ENCODE measurements at places on chromosomes 2 and 18.
A peak's percentile ranks its signal among the peaks of the same experiment; 100 is the strongest.

GRCh38 chr18:2396162-2396505 lies 175.2 kb downstream of the METTL4 start:
- no peak for DNase-seq

GRCh38 chr18:22169011-22169888 lies at the start of gene GATA6:
Gene GATA6 (plus strand): TSS chr18:22169589. CDS start chr18:22171145, 1,556 bp downstream.
- peak; percentile 6 for DNase-seq

- DNase-seq, result no peak
These were observed 202.6 kb upstream of the ARL4C start for GRCh38 chr2:234699456-234699855.

- no peak for DNase-seq
These were observed 192.2 kb downstream of the TSN start for GRCh38 chr2:121947674-121948073.

- DNase-seq, result no peak
These were observed 3.4 kb downstream of the CHRNG start for GRCh38 chr2:232542715-232543467.

DNA sequence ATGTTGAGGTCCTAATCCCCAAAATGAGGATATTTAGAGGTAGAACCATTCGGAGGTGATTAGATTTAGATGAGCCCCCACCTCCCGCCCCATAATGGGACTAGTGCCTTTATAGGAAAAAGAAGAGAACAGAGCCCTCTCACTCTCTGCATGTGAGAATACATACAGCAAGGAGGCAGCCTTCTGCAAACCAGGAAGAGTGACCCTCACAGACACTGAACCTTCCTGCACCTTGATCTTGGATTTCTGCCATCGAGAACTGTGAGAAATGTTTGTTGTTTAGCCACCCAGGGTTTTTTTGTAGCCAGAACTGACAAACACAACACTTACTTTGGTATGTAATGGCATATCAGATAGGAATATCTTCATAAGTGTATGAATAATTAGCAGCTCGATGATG lies 83.7 kb downstream of the XIRP2 start:
- no peak for DNase-seq

GRCh38 chr2:239581352-239581901 lies 180.6 kb upstream of the HDAC4 start:
- no peak for DNase-seq

- no peak for DNase-seq
These were observed 17.2 kb upstream of the NAPG start for GRCh38 chr18:10508591-10508990.

DNA sequence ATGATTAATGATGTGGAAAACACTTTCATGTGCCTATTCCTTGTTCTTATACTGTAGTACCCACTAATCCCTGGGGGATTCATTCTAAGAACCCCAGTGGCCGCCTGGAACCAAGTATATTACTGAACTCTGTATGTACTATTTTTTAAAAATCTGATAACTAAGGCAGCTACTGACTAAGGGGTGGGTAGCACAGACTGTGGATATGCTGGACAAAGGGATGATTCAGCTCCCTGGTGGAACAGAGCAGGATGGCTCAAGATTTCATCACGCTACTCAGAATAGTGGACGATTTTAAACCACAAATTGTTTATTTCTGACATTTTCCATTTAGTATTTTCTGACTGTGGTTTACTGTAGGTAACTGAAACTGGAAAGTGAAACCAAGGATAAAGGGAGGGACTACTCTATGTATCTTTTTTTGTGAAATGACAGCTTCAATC lies 41.8 kb upstream of the CDC42EP3 start:
- no peak for DNase-seq

GRCh38 chr18:30405038-30405437 lies 637.5 kb downstream of the DSC3 start:
- DNase-seq, result no peak

DNA sequence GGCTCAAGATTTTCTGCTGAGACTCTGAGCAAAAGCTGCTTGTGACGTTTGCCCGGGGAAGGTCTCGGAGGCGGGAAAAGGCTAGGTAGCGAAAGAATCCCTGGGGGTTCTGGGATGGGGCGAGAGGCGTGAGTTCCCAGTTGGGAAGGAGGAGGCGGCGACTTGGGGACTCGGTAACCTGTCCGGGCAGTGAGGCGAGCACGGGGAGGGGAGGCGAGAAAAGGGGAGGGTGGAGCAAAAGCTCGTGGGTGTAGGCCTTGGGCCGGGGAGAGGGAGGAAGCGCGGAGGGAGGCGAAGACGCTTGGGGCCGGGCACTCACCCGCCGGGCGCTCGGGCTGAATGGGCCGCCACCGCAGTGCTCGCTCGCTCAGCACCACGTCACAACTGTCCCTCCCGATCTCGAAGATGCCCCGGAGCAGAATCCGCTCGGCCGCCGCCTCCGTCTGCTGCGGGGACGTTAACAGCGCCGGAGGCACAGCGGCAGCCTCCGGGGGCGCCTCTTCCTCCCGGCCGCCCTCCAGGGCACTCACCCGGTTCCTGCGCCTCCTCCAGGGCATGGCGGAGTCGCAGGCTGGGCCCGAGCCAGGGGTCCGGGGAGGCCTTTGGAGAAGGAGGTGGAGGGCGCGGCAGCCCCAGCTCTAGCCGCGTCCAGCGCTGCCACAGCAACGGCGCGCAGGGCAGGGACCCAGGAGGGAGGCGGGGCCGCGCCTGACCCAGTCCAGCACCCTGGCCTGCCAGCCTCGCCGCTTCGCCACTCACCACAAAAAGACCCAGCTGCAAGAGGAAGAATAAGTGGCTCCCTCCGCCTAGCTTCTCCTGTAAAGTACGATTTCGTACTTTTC lies at the start of gene CERKL:
Gene CERKL (minus strand): TSS at position 656 of the 842 bp plus-strand sequence. CDS start 99 bp downstream, at position 557.
- DNase-seq, result no peak

- no peak for DNase-seq
These were observed 246.4 kb downstream of the PRKCE start for GRCh38 chr2:45897842-45898241.

GRCh38 chr2:46369783-46370182 lies 72.6 kb downstream of the EPAS1 start:
- no peak for DNase-seq
